ENCODE measurements at places on chromosomes 2 and 18.

DNA sequence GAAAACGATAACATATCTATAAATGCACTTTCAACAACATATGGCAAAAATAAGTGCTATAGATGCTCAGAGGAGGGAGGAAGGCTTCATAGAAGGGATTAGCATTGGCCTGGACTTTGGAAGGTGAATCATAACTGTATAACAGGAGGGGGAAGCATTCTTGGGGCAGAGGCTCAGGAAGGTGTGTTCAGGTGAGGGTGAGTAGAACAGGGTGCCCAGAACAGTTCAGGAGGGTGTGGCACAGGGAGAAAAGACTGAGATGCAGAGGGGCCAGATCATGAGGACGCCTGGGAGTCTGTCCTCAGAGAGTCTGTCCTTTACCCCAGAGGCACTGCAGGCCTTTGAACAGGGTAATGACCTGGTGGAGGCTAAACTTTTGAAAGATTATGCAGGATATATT lies 29.3 kb upstream of the MEP1B start:
- DNase-seq: no peak

DNA sequence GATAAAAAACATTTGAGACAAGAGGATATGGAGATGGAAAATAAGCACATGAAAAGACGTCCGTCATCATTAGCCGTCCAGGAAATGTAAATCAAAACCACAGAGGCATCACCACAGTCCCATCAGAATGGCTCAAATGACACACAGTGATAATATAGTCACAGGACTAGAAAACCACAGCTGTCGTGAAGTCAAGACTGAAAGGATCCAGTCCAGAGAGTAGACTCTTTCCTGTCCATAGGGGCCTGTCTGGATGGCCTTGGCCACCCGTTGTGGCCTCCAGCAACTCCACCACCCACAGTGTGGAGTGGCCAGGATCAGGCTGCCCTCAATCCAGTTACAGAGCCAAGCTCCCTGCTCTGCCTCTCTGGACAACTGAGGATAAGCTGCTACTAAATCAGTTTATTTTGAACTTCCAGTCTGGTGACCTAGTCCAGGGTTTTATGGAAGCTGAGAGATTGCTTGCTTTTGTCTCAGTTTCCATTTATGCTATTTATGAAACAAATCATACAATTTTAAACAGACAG lies 60.4 kb downstream of the RHOB start:
- DNase-seq: no peak

- no peak for DNase-seq
These were observed 396.9 kb upstream of the LRATD1 start for GRCh38 chr2:14235667-14236066.

DNA sequence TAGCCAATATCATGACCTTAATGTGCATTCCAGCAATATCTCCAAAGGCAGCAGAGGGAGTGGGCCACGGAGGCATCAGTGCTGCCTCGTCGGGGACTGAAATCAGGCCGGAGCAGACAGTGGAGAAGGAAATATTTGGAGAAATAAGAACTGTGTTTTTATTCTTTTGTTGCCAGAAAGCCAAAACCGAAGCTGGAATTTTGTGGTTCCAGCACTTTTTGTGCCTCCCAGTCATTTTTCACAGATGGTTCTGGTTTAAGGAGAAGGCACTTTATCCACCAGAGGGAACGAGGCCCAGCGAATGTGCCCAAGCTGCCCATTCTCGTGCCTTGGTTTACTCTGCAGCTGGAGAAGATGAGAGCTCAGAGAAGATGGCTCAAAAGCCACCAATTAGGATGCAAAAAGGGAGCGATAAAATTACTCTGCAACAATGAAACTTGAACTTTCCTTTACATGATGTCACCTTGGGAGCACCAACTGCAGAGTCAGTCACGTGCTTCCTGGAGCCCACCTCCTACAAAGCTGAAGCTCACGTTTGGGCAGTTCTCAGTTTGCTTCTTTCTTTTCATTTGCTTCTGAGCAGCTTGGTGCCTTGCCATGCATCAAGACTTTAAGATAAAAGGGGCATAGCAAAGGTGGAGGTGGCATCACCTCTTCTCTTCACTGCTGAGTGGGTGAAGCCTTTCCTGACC lies 288.7 kb downstream of the LPIN1 start:
- DNase-seq: no peak

DNA sequence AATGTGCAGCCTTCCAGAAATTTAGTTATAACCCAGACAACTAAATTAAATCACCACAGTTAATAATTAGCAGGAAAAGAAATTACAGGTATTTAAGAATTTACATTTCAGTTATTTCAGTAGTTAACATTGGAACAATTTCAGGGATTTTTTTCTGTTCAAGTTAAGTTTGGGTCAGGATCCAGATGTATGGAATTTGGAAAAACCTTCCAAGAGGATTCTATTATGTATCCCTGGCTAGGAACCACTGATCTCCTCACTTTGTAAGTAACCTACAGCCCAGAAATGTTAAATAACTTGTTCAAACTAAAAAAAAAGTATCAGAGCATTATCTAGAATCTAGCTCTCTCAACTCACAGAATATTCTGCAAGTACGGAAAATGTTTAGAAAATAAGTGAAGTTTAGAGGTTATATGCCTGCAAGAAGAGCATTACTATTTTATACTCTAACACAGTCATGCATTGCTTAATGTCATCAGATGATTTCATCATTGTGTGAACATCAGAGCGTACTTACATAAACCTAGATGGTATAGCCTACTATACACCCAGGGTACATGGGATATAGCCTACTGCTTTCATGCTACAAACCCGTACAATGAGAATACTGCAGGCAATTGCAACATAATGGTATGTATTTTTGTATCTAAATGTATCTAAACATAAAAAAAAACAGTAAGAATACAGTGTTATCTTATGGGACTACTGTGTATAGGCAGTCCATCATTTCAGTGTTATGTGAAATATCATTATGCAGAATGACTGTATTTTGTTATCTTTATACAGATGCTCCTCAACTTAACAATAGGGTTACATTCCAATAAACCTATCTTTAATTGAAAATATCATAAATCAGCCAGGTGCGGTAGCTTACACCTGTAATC lies 6.1 kb downstream of the NCKAP1 start:
- DNase-seq: no peak

DNA sequence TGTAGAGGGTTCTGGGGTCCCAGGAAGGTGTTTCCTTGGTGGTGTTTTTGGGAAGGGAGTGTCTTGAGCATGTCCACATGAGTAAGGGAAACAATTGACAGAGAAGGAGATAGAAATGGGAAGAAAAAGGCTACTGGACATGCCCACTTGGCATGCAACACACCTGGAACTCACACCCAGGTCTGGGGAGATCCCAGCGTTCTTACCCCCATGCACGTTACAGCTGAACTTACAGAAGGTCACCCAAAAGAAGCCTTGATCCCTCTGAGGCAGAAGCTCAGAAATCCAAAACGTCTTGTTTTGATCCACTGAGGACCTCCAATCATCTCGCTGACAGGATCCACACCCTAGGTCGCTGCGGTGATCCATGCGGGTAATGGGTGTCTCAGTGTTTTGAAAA lies 142.0 kb downstream of the ZNF516 start:
- DNase-seq: no peak

DNA sequence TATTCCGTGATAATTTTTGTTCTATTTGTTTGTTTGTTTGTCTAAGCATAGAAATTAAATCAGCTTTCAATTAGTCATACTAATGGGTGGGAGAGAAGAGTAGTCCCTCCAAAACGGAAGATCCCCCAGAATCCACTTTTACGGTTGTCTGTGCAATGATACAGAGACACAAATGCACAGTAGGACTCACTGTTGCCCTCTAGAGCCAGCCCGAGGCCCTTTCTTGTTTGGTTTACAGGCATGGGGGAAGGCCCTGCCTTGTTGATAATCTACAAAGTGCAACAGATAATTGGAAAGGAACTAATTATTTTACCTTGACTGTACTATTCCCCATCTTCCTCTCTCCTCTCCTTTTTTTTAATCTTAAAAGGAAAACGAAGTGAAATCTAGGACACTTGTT lies 121.1 kb downstream of the ACOXL start:
- no peak for DNase-seq

DNA sequence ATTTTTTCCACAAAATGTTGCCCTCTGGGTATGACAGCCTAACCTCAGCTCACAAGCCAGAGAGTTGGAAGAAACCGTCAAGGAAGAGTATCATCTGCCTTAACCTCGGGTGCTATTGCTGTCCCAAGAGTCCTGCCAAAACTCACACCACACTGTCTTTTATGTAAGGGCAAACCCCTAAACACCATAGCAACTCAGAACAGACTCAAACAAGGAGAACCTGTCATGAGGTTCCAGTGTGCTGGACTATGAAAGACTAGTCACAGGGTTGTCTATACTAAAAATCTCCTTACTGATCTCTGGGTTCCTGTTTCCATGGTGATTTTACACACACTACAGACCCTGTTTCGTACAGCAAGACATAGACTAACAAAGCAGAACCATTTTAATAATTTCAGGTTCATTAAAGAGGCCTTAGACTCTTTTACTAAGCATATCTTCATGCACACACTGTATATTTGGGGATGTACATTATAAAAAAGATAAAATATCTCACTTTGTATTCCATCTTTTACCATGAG lies 159.8 kb downstream of the PKP4 start:
- no peak for DNase-seq

- DNase-seq: no peak
These were observed 311.9 kb upstream of the NT5C1B start for GRCh38 chr2:18901242-18901641.

DNA sequence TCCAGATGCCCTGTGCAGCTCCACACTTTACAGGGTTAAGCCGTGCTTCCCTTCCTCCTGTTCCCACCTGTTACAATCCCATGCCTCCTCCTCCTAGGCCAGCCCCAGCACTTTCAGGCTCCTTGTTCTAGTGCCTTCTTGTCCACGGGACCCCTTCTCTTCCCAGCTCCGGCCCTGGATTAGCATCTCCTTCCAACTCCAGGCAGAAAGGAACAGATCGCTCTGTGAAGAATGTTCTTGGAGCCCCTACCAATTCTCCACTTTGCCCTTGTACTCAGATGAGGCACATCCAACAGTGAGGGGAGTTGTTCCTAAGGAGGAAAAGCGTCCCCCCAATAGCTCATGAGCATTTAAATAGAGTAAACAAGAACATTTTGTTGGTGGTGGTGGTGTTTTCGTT lies 72.7 kb downstream of the CABLES1 start:
- no peak for DNase-seq

GRCh38 chr2:240648650-240649275 lies 23.5 kb downstream of the GPR35 start:
- no peak for DNase-seq

DNA sequence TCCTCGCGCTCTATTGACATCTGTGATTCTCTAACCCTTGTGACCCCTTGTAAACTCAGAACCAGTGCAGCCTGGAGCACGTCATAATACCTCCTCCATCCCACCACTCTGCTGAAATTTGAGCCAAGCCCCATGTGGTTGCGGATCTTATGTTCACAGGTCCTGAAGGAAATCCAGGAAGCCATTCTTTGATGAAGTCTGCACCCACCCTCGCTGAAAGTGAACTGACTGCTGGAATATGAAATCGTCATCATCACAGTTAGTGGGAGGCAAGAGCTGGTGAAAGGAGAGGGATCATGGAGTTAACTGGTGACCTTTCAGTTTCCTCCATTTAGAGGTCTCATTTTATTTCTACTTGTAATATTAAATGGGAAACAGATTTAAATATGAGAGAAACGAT lies 21.6 kb downstream of the ZEB2 start:
- no peak for DNase-seq

- DNase-seq: no peak
These were observed 7.3 kb upstream of the MLPH start for GRCh38 chr2:237479747-237480146.

DNA sequence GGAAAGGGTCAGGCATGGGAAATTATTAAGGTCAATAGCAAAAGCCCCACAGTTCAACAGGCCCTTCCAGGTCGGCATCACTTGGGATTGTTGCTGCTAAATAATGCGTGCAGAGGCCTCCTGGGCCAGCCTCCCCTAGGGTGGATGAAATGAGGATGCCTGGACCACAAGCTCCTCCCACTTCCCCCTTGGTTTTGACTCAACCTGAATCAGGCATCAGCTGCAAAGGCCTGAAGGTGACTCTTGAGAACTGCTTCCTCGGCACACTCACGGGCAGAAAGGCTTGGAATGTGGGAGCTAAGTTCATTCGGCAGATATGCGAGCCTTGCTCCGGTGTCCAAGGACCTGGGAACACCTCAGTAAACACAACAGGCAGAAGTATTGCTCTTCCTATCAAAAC lies 69.3 kb downstream of the MBP start:
- DNase-seq: no peak

DNA sequence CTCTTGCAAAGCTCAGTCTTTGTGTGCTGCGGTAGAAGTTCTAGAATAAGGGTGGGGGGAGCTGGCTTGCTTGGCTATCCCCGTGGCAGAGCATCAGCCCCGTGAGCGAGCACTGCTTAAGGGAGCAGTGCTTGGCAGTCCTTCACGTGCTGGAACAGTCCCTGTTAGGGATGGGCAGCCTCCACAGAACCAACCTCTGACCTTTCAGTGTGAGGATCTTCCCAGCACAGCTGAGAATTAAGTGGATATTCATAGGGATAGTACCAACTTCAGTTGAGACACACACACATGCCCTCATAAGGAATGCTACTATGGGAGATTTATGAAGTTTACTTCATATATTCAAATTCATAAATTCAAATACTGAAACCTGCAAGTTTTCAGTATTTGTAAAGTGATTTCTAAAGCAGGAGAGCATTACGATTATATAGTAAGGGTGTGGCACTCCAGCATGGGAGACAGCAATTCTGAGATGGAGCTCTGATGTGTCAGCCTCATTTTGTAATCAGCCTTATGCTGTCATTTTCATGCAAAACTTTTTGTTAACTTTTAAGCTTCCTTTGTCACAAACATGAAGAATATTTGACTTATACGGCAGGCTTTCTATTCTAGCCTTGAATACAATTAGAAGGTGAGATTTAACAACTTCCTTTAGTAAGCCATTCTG lies 39.5 kb downstream of the ATP9B start:
- DNase-seq: no peak

DNA sequence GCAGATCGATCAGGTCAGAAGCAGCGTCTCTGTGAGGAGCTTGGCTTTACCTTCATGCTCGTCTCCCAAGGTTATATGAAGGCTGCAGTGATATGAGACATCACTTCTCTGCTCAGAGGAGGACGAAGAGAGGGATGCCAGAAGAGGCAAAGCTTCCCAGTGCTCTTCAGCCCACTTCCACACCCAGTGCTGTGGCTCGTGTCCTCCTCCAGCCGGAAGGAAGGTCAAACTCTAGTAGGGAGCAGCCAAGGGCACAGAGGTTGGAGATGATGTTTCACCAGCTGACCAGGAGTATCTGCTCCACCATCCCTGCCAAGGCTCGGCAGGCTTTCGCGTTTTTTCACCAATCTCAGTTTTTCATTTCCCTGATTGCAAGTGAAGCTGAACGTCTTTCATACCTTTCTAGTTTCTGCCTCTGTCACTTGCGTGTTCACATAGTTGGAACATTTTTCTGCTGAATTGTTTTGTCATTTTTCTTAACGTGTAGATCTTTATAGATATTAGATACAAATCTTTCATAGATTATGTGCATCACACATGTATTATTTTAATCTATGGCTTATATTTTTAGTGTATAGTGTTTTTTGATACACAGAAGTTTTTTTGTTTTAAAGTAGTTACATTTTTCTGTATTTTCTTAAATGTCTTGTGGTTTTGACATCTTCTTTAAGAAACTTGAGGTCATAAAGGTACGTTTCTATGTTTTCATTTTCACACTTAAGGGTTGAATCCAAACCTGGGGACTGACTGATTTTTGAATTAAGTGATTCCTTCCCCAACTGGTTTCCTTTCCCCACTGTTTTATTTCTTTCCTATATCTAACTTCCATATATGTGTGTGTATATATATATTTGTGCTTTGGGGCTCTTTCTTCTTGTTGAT lies 23.5 kb upstream of the L3MBTL4 start:
- no peak for DNase-seq
